Activated CD4-positive, CD25-positive, alpha-beta regulatory T cell (primary cell): ENCODE measurements at places on chromosomes 3 and 15.
A peak's percentile ranks its signal among the peaks of the same experiment; 100 is the strongest.

DNA sequence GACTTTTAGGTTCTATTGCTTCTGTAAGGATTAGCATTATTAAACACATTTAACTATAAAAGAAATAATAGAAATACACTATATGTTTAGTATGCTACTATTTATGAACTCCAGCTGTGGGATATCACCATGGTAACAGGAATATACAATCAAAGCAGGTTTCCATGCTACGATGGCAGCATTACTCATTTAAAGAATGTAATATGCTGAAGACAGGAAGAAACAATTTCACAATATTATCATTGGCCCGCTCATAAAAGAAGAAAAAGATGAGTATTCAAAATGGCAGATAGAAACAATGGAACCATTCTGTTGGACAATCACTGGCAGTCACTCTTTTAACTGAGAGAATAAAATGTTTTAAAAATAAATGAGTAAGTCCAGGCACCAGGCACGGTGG, 153.4 kb downstream of the CBLB start:
- no peak for DNase-seq

- no peak for DNase-seq
Measured at GRCh38 chr3:135621184-135621920, 344.2 kb upstream of the PPP2R3A start.

DNA sequence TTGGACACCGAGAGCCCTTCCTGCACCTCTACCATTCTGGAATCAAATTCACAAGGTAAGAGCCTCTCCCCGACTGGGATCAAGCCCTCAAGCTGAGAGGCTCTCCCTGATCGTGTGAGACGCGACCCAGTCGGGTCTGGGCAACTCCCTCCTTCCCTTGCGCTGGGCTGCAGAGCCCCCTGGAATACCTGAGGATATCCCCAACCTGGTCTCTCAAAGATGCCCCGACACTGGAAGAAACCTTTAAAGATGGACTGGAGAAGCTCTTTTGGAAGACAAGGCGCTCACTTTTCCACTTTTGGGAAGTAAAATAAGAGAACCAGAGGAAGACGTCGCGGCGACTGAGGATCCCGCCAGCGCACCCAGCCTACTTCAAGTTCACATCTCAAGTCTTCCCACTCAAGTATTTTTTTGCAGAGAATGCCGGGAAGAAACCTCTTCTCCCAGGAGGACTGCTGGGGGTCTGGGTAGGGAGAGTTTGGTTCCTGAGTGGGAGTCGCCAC, 33.8 kb downstream of the ZIC4 start:
- no peak for DNase-seq

DNA sequence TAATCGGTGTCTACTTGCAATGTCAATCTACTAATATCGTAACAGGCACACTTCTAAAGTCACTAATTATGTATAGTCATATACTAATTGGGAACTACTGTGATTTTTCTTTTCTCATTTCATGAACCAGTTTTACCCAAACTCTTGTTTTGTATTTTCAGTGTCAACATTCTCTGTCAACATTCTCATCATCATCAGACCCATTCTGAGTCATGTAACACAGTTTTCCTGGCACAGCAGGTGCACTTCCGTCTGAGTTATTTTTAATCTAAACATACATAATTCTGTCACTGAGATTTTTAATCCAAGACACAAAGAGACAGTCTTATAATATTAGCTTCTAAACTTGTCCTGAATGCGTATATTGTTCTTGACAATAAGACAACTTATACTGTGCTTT, 205.1 kb upstream of the EIF1B start:
- no peak for DNase-seq

GRCh38 chr15:39052323-39052705, 487.7 kb upstream of the RASGRP1 start:
- DNase-seq = no peak

- DNase-seq = no peak
Measured at GRCh38 chr15:67085818-67086636, 20.6 kb downstream of the SMAD3 start.

GRCh38 chr15:73755946-73756345, 2.8 kb upstream of the INSYN1 start:
- DNase-seq = no peak

GRCh38 chr3:149640976-149641728, 16.7 kb downstream of the WWTR1 start:
- no peak for DNase-seq

GRCh38 chr3:134291319-134292254, 40.9 kb upstream of the RYK start:
- DNase-seq = no peak

- no peak for DNase-seq
Measured at GRCh38 chr15:66189291-66189690, 64.3 kb downstream of the MEGF11 start.

DNA sequence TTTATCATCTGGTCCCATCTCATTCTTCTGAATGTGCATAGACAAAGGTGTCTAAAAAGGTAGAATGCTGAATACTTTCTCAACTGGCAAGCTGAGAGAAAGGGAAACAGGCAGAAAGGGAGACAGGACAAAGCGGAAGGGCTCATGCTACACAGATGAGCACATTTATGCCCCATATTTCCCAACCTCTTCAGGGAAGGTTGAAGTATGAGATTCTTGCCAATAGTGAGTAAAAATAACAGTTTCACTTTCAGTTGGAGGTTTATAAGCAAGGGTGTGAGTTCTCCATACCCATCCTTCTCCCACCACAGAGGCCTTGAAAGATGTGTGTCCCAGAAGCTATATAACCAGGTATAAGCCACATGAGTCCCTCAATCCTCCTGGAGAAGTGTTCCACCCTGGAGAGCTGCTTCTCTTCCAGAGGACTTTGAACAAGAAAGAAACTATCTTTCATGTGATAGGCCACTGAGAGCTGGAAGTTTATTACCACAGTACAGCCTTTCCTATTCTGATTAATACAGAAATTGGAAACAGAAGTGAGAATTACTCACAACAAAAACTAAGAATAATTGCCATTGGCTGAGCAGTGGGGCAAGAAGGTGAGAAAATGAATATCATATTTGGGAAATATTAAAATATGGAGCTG, 709.4 kb upstream of the NR2F2 start:
- no peak for DNase-seq

DNA sequence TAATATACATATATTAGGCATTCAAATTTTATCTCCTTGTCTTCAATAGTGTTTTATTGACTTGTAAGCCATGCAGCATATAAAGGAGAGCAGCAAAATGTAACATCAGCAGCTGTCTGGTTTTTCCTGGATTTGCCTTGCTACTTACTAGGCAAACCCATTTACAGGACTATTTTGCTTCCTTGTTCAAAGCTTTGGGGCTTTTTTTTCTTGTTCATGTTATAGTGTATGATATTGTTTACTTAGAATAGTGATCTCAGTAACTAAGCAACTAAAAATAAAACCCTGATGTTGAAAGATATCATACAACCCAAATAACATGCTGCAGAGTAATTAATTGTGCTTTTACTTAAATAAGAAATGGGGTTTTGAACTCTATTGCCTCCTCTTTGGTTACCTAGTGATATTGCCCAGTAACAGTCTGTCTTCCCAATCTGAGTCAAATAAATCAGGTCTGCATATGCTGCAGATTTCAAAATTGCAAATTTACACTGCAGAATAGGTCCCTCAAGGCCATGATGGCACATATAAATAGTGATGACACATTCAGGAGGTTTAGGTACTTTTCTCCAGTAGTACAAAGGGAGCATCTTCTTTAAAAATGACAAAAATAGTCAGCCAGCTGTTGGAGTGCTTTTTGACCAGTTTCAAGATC, 578.1 kb upstream of the NECTIN3 start:
- no peak for DNase-seq

- DNase-seq = no peak
Measured at GRCh38 chr3:173905381-173905780, 507.8 kb downstream of the NLGN1 start.

DNA sequence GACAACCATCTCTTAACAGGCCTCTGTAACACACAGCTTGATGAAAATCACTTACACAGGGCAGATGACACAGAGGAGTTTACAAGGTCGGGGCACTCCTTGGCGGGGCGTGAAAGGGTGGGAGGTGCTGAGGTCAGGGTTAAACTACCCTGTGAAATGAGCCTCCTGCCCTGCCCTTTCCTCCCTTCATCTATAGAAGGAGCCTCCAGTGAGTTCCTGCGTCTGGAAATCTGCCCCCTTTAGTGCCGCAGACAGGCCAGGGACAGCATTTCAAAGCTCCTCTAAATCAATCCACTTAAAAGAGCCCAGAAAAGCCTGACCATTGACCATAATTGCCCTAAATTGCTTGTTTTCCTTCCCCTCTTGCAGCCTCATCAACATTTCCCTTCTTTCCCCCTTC, 1.9 kb downstream of the ROBO1 start:
- DNase-seq = no peak

- DNase-seq = no peak
Measured at GRCh38 chr3:173000553-173000952, 140.5 kb downstream of the SPATA16 start.

DNA sequence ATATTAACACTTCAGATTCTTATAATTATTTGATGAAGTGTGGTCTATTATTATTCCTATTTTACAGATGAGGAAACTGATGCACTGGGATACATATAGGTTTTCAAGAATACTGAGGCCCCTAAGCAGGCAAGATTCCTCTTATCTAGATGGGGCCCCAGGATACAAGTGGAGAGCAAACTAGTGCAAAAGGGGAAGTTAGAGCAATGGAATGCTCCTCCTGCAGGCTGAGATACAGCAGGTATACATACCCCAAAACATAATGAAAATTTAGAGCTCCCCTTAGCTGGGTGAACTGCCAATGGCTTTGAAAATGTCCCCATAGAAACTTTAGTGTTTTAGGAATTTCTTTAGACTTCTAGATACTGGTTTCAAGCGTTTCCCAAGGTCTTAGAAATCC, 247.1 kb downstream of the CHST2 start:
- DNase-seq = no peak

DNA sequence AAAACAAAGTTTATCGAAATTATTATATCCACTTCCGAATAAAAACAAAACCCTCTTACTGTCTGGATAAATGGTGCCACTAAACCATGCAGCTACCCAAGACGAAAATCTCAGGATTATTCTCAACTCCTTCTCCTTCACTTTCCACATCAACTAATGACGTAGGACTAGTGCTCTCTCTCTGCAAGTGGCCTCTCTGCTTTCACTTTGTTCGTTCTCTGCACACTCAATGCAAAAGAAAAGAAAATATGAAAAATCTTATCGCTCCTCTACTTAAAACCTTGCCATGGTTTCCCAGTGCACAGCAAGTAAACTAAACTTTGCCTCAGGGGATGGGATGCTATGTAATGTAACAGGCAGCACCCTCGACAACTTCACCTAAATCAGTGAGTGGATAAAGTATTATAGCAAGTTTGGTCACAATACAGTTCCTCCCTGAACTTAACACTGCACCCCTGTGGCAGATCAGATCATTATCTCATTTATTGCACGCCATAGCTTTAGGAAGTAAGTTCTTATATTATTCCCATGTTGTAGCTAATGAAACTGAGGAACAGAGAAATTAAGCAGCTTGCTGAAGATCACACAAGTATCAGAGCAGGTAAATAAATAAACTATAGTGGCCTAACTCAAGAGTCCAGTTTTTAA, 262.7 kb upstream of the GADL1 start:
- DNase-seq = no peak

DNA sequence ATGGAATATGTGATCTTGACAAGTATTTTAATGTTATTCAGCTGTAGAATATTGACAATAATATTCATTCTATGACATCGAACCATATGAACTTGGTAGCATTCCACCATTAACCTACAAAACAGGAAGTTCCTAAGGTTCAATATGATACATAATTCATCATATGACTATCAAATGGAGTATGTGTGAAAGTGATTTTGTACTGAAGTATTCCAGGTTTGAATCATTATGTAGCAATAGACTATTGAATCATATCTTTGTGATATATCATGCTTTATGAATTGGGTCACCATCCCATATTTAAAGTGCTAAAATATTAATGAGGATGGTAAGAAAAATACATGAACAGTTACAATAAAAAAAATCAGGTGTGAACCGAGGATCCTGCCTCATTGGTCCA, 95.1 kb downstream of the TP63 start:
- no peak for DNase-seq

- no peak for DNase-seq
Measured at GRCh38 chr3:88019024-88019423, 39.8 kb downstream of the CGGBP1 start.

GRCh38 chr3:122299872-122300460, 25.1 kb upstream of the CSTA start:
- peak; percentile 1 for DNase-seq

- no peak for DNase-seq
Measured at GRCh38 chr3:89155811-89156210, 48.4 kb downstream of the EPHA3 start.

DNA sequence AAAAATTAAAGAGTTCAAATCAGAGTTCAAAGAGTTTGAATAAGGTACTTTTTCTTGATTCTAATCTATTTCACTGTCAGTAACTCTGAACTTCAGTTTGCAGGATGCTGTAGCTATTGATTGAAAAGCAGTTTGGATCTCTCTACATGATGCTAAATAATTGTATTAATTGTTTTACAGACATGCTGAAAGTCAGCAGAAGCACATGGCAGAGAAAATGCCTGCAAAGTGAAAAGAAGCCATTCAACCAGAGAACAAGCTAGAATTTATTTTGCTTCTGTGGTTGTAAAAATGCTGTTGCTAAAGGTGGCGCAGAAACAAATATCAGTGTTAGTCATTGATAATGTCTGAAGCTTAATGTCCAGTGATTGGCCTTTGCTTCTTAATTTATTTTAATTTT, 92.1 kb upstream of the IL12A start:
- DNase-seq = no peak

GRCh38 chr3:137769322-137770065, 5.4 kb downstream of the SOX14 start:
- DNase-seq = no peak

- no peak for DNase-seq
Measured at GRCh38 chr3:165644331-165644730, 192.9 kb downstream of the BCHE start.
